ENCODE measurements at places on chromosomes 2 and 18.
A peak's percentile ranks its signal among the peaks of the same experiment; 100 is the strongest.

- peak; percentile 76 for DNase-seq
These were observed 46.4 kb upstream of the BZW1 start for GRCh38 chr2:200765139-200765951.

DNA sequence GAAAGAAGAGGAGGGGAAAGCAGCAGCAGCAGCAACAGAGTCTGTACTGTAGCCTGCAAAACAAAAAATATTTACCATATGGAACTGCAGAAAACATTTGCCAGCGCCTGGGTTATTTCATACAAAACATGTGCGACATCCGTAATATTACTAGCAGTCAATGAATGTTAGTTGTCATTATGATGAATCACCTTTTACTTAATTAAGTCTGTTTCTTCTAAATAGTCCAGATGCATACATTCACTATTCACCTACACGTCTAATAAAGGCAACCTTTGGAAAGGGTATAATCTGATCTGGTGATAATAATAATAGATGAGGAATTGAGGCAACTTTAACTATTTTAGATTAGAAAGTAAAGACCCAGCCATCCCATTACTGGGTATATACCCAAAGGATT, 426.3 kb upstream of the ST6GAL2 start:
- no peak for DNase-seq

GRCh38 chr2:120539937-120540718, 194.2 kb downstream of the INHBB start:
- DNase-seq = peak; percentile 96

DNA sequence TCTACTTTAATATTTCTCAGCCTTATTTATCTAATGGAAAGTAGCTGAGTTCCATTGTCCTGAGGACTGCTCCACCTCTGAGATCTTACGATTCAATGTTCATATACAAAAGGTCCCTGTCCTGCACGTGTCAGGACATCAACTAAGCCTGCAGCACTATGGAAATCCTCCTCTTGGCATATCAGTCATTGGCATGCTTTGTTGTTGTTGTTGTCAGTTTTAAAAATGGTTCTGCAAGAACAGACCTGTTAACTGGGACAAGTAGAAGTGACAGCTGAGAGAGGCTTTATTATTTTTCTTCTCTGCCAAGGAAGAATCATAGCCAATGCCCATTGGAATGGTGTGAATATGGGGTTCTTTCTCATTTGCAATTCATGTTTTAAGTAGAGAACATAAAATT, 450.1 kb upstream of the PKDCC start:
- peak; percentile 13 for DNase-seq

GRCh38 chr2:190446193-190446592, 38.0 kb downstream of the MFSD6 start:
- DNase-seq = no peak

DNA sequence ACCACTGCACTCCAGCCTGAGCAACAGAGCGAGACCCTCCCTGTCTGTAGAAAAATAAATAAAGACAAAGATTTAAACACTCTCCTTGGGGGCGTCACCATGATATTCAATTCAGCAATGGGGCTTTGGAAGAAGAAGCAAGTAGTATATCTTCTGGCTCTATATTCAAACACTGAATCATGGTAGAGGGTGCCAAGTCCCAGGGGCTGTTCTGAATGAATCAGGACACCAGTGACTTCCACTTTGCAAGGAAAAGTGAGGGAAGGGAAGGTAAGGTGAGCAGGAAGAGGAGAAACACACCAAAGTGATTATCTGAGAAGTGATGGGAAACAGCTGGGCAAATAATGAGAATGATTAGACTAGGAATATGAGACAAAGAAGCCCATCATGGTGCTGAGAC, 80.5 kb downstream of the AAK1 start:
- no peak for DNase-seq

- DNase-seq = peak; percentile 99
These were observed 387.6 kb downstream of the FIGN start for GRCh38 chr2:163347982-163348856.

- peak; percentile 29 for DNase-seq
These were observed 122.1 kb downstream of the ACAA2 start for GRCh38 chr18:49691177-49691608.

- no peak for DNase-seq
These were observed 127.6 kb upstream of the CDCA7 start for GRCh38 chr2:173226899-173227698.

DNA sequence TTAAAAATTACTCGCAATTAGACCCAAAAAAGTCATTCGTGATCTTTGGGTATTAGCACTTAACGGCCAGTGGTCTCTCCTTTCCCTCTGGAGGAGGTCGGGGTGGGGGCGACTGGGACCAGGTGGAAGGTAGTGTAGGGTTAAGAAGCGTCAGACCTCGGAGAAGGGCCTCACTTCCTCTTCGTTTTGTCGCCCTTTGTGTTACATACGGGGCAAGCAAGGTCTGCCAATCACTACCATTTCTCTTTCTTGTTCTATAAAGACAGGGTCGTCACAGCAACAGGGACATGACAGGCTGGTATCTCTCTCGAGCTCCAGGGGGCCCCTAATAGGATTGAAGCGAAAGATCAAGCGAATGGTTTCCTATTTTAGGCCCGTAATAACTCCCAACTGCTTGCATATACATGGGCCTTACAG, 136.6 kb downstream of the INSIG2 start:
- no peak for DNase-seq

DNA sequence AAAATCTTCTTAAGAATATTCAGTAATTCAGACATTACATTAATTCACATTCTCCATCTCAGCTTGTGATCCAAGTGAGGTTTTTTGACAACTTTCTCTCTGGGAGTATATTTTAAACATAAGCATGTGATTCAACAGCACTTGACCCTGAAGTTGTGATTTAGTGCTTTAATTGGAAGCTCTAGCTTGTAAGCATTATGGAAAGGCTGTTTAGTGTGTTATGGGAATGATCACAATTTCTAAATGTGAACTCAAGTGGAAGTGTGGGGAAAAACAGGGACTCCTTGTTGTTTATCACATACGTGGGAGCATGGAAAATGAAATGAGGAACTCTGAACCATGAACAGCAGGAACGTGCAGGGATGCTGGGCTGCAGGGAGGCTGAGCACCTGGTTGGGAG, 148.9 kb upstream of the BCL2L11 start:
- no peak for DNase-seq

DNA sequence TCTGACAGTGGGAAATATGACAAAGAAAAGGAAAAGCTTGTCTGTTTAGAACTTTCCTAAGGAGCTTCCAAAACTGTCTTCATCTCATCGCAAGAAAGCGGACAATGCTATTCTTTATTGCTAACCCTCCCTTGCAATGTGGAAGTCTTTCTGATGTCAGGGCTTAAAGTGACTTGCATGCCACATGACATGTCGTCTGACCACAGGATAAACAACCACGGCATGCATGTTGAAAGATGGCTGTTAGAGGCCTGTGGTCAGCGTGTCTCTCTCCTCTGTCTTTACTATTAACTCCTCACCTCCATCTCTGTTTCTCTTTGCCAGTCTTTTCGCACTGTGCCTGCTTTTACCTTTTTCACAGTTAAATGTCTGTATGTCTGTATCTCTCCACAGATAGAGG, 389.8 kb downstream of the LNPK start:
- DNase-seq = peak; percentile 10

GRCh38 chr18:21439431-21439846, 161.1 kb downstream of the ESCO1 start:
- DNase-seq = peak; percentile 48

- peak; percentile 47 for DNase-seq
These were observed 37.3 kb downstream of the EMX1 start for GRCh38 chr2:72954376-72955227.
